Activated CD8-positive, alpha-beta memory T cell treated with anti-CD3 and anti-CD28 coated beads, Interleukin-2, amount 50 U/mL, for 4 hours (primary cell): ENCODE measurements at places on chromosomes 5 and 9.

GRCh38 chr5:56845904-56846480, 30.6 kb downstream of the MAP3K1 start:
- DNase-seq: no peak

GRCh38 chr5:51646482-51646881, 263.2 kb downstream of the ISL1 start:
- no peak for DNase-seq

- DNase-seq: no peak
These were observed 6.1 kb upstream of the CACFD1 start for GRCh38 chr9:133453651-133454050.

DNA sequence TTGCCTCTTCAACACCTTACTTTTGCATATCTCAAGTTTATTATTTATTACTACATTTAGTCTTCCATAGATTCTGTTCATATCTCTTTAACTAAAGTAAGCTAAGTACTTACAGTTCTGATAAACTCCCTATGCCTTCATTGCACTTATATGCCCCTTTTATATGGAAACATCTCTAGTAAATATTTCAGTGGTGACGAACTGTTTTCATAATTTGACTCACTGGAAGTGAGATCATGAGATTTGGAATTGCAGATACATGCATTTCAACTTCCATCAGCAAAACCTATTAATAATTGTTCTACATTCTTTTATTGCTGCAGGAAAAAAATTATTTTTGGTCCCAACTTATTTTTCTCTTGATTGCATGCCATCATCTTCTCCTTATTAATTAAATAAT, 263.5 kb downstream of the CD180 start:
- no peak for DNase-seq

DNA sequence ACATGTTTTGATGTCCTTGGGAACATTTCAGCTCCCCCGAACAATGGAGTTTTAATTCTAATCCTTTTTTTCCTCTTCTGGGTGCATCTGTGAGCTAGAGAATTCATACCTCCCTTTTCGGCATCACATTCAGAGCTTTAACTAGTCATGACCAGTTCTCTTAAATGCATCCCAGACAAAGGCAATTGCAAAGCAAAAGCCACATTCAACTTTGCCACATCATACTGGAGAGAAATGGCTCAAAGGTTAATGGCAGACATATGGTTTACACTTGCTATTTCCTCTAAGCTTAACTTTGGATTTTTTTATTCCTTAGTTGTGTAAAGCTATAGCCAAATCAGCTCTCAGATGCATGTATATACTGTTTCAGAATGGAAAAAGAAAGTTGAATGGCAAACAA, 153.3 kb downstream of the ESM1 start:
- DNase-seq: no peak

GRCh38 chr5:138803935-138804334, 50.7 kb downstream of the CTNNA1 start:
- no peak for DNase-seq

DNA sequence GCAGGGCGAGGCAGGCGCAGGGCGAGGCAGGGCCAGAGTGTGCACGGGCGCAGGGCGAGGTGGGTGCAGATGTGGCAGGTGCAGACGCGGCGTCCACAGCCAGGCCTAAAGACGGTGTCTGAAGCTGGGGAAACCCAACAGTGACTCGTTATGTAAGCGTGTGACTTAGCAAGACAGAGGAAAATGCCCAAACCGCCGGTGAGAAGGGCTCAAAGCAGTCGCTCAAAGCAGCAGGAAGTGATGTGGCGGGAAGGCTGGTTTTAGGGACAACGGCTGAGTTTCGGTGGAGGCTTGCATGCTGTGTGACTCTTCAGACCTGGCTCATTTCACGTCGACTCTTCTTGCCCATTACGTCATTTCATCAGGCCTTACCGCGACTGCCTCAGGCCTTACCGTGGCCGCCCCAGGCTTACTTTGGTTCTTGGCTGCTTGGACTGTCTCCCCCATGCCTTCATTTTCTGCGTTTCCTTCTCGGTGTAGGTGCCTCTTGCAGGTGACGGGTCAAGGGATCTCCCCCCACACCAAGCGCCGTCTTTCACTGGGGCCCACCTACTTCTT, 50.5 kb upstream of the EXOC3 start:
- peak; percentile 69 for DNase-seq

GRCh38 chr5:81750308-81751008, 439 bp downstream of the SSBP2 start:
- DNase-seq: peak; percentile 24

DNA sequence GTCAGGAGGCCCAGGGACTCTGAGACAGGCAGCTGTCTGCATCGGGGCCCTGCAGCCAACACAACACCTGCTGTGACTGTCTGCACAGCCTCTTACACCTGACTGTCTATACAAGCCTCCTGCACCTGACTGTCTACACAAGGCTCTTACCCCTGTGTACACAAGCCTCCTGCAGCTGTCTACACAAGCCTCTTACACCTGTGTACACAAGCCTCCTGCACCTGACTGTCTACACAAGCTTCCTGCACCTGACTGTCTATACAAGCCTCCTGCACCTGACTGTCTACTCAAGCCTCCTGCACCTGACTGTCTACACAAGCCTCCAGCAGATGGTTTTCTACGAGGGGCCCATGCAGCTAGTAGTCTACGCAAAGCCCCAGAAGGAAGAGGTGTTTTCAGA, 18.6 kb downstream of the IRX2 start:
- no peak for DNase-seq

GRCh38 chr9:137055385-137056364, 1.8 kb upstream of the ENTPD2 start:
- DNase-seq: no peak

GRCh38 chr5:156037151-156037909, 289.6 kb upstream of the SGCD start:
- no peak for DNase-seq

DNA sequence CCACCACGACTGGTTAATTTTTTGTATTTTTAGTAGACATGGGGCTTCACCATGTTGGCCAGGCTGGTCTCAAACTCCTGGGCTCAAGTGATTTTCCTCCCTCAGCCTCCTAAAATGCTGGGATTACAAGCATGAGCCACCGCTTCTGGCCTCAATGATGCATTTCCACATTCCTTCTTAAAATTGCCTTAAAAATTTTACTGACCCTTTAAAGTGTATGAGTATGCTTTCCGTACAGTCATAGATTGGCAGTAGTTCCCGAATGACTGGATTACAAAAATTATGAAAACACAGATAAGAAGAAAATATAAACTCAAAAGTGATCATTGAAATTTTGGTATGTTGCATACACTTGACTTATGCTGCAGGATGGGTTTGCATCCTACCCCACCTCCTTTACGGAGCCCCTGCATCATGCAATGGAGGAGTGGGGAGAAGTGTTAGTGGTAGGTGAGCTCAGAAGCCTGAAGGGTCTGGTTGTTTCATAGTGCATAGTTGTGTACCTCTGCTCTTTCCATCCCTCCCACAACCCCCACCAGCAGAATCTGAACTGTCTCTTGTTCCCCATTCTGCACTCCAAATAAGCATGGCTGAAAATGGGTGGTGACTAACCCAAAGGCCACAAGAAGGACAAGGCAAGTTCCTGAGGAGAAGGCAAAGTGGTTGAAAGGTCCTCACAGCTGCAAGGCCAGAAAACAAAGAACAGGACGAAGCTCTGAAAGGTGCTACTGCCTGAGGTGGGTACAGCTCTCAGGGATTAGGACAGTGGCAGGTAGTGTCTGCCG, 26.8 kb downstream of the ANKRD55 start:
- no peak for DNase-seq

DNA sequence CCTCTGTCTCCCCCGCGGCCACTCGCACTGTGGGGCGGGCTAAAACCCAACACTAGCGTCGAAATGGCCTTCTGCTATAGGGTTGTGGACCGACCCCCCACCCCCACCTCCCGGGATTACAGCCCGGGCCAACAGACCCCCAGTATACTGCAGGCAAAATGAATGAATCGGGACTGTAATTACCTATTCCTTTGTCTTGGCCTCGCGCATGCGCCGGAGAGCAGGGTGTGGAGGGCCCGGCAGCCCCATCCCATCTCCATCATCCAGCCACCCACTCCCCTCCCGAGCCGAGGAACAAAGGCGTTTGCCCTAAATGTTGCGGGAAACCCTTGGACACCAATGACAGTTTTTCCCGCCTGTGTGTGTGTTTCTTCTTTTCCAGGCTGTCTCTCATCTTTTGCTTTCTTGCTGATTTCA, 1.6 kb downstream of the BASP1 start:
- no peak for DNase-seq

- no peak for DNase-seq
These were observed 12.9 kb upstream of the F2RL1 start for GRCh38 chr5:76805821-76806505.

DNA sequence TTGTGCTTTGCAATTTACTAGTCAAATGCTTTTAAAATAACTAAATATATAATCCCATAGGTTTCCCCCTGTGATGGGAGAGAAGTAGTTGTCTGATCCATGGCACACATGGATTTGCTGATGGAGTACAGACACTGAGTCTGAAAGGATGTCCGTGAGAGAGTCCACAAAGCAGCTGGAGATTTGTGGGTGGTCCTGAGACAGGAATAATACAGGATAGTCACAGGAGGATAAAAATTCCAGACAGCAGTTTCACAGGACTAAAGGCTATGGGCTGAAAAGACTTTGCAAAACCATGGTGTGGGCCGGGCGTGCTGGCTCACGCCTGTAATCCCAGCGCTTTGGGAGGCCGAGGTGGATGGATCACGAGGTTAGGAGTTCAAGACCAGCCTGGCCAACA, 58.7 kb upstream of the ZFR start:
- DNase-seq: no peak

DNA sequence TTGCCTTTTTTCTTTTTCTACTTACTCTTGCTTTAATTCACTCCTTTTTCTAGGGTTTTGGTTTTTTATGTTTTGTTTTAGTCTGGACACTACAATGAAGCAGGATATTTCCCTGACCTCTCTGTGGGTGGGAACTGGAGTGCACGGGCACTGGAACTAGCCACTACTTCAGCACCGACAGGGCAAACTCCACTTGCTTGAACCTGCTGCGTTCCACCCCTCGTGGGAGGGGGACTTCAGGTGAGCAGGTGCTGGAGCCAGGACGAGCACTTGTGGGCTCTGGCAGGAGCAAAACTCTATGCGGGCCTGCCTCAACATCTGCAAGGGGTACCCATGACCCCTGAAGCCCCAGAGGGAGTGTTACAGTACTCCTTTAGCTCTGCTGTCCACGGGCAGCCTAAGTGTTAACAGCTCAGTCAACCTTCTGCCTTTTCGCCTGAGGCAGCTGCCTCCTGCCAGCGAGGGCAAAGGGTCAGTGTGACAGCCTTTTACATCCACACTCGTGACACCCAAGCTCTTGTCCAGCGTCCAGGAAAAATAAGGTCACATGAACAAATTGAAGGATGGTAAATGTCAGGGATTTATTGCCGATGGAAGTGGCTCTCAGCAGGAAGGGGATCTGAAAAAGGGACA, 144.1 kb upstream of the NFIL3 start:
- no peak for DNase-seq

DNA sequence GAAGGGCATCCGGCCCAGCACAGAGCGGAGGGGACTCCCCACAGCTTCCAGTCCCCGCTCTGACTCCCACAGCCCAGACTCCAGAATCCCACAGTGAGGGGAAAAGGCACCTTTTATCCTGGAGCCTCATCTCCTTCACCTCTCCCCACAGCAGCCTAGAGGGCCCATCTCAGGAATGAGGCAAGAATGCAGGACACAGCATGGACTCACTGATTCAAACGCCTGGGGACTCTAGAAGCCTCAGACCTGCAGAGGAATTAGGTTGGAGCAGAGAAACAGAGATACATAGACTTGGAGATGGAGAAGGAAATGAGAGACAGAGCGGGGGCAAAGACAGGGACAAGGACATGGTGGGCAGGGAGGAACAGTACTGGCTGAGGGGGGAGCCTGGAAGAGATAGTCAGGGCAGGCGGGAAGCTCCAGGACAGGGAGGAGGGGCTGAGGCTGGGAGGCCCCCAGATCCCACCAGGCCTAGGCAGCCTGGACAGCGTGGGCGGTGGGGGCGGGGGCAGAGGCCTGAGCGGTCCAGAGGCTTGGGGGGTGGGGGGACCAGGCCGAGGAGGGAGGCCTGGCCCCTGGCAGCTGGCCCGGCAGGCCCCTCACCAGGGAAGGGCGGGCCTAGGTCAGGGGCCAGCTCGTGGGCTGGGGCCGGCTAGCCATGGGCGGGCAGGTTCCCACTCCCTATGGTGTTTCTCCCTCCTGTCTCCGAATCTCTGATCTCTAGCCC, 15.8 kb downstream of the CNTFR start:
- DNase-seq: no peak

DNA sequence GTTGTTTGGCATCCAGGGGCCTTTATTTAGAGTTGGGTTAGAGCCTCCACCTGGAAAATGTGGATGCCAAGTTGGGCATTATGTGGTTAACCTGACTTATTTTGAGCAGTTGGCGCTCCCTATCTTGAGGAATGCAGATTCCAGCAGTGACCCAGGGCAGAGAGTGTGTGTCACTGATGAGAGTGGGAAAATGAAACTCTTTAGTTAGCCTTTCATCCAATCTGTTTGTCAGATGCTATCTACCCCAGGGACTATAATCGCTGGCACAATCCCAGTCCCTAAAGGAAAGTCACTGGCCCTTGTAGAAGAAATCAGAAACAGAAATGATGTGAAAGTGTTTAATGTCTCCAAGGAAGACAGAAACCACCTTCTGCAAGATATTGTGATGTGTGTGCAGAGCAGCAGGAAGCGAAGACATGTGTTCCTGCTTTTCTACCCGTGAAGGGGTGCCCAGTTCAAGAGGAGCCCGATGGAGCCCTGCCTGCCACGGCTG, 10.2 kb upstream of the STING1 start:
- DNase-seq: no peak

DNA sequence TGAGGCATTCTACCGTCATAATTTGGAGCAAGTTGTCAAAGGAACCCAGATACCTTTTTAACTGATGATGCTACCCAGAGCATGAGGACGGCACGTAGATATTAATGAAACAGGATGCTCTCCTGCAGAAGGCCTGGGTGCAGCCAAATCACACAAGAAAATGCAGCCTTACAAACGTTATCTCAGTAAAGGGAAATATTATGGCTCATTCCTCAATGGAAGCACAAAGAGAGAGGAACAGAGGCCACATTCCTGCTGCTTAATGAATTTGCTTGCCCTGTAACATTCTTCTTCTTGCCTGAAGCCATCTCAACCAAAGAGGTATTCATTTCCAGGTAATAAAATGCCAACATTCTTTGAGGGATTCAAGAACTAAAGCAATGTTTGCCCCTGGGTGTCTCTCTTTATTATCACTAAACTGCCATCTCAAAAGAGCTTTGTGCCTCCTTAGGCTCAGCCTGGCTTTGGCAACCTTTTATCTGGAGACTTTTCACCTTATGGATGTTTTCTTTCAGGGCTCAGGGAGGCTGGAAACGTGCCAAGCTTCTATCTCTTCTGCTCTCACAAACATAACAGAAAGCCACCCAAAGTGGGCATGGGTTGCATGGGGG, 92.9 kb downstream of the TNC start:
- DNase-seq: no peak
